HFF-Myc (cell line): ENCODE measurements at places on chromosomes 4 and X.

DNA sequence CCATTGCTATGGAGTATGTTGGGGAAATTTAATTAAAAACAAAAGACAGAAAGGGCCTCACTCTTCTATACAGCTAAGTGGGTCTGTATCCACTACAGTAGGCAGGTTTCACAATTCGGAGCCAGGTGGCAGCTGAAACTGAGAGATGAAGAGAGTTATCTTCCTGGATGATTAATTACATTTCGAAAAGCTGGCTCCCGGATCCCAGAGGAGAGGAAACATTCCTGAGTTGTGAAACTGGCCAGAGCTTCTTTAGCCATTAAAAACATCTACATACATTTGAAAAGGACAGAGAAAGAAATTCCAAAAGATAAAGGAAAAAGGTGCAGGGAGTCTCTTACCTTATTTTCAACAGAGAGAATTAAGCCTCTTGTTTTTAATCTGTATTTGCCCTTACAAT, 15.5 kb upstream of the PDZD4 start:
- DNase-seq: no peak

GRCh38 chrX:110282922-110283321, 35.0 kb downstream of the AMMECR1 start:
- DNase-seq: peak; percentile 5

DNA sequence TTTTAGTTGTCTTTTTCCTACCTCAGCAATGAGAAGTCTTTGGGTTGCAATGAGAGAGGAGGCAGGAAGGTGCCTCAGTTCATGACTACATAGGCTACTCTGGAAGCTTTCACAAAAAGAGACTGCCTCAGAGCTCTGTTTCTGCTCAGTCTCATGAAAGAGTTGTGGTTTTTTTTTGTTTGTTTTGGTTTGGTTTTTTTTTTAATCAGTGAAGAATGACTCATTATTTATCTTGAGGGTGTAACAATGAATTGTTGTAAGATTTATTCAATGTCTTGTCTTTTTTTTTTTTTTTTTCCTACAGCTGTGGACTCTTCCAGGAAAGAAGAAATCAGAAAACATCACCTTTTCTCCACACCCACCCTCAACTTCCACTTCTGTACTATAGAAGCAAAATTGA, 67.5 kb upstream of the CXCL13 start:
- DNase-seq: no peak

- DNase-seq: no peak
These were observed 302.0 kb downstream of the PACRGL start for GRCh38 chr4:21002286-21002685.

GRCh38 chrX:110394651-110395050, 36.0 kb downstream of the RTL9 start:
- DNase-seq: peak; percentile 68

- no peak for DNase-seq
These were observed 123.0 kb upstream of the PPP1R2C start for GRCh38 chrX:42900947-42901346.

DNA sequence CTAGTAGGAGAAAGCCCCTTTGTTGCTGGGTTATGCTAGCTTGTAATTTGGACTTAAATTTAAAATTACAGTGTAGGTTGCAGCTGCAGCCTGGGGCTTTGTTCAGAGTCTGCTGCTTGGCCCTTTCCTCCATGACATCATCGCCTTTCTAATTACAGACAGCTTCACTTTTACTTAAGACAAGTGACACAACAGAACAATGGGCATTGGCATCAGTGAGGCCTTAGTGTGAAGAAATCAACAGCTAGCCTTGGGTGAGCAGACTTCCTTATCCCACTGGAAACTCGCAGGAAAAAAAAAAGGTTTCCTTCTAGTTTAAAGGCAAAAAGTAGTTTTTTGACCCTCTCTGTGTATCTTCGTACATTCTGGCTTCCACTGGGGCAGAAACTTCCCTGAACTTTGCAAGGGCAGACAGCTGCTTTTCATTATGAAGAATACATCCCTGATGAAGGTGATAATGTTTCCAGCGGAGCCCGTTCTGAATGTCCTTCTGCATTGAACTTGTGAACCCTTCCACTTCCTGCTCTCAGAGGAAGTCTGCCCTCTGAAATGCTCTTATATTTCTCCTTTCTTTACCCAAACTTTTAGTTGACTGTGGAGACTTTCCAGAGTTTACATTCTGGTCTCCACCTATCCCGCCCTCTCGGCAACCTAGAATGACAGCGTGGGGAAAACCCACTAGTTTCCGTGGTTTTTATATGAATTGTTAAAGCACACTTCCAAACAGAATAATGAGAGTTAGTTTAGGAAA, 123.2 kb upstream of the FAM9C start:
- DNase-seq: peak; percentile 21

- no peak for DNase-seq
These were observed 5.9 kb upstream of the HPGD start for GRCh38 chr4:174528226-174528625.

- DNase-seq: no peak
These were observed 119.7 kb downstream of the PCDH7 start for GRCh38 chr4:30839583-30840520.

DNA sequence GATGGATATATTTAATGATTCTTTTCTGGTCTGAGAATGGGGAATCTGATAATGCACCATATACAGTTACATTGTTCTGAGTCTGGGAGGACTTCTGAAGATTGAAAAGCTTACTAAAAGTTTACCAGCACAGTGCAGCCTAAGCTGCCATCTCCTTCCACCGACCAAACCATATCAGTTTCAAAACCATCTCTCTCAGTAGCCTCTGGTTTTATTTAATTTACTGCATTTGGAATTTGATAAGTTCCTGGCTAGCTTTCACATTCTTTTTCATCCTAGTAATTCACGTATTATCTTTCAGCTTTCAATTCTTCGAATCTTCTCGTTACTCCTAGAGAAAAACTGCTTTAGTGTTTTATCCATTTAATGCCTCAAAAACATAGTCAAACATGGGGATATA, 181.4 kb upstream of the HCCS start:
- DNase-seq: no peak

DNA sequence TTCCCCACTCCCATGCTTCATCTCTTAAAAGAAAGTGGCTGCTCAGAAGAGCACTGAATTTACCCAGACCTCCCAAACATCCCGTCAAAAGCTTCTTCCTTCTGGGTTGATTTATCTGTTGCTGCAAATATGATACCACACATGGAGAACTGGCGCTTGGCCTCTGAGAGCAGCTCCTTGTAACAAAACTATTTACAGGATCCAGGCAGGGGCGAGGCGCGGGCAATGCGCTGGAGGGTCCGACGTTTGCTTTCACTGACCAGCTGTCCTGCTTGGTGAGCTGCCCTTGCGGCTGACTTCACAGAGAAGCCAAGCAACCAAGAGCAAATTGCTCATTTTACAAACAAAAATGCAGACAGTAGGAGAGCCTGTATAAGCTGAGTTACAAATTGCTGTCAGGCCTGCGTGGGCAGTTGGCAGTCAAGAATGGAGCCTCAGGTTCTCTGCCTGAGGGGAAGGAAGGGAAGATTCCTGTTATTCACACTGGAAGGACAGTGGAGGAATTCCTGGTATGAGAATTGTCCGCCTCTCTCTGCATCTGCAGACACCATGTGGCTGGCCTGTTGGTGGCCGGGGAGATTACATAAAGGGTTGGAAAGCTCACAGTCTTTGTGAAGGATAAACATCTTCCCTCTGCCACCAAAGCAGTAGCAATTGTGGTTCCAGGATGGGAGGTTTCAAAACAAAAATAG, 192.2 kb upstream of the LEF1 start:
- DNase-seq: peak; percentile 57

DNA sequence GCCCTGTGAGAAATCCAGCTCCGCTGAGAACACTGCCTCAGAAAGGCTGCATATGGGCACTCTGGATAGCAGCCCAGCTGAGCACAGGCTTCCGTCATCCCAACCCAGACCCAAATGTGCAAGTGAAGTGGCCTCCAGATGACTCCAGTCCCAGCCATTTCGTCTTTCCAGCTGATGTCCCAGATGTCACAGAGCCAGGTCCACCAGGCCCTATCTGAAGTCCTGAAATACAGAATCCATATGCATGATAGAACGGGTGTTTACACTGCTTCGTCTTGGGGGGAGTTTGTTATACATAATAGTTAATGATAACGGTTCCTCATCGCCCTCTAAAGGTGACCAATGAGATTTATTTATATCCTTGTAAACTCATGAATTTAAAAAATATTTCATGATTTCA, 72.6 kb upstream of the TRIM2 start:
- DNase-seq: no peak

DNA sequence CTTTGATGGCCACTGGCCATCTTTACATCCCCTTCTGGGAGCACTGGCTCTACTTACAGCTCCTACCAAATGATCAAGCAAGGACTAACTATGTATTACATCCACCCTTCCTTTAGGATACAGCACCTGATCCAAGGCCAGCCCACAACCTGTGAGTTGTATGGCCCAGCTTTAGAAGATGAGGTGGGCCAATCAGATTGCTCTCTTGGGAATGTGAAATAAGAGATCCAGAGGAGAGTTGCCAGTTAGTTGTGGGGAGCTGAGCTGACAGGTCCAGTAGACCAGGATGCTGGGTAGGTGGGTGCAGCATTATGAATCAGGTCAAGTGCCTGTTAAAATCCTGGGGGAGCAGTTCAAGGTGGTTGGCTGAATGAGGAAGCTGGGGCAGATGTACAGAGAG, 111.5 kb downstream of the GNL3L start:
- DNase-seq: no peak

DNA sequence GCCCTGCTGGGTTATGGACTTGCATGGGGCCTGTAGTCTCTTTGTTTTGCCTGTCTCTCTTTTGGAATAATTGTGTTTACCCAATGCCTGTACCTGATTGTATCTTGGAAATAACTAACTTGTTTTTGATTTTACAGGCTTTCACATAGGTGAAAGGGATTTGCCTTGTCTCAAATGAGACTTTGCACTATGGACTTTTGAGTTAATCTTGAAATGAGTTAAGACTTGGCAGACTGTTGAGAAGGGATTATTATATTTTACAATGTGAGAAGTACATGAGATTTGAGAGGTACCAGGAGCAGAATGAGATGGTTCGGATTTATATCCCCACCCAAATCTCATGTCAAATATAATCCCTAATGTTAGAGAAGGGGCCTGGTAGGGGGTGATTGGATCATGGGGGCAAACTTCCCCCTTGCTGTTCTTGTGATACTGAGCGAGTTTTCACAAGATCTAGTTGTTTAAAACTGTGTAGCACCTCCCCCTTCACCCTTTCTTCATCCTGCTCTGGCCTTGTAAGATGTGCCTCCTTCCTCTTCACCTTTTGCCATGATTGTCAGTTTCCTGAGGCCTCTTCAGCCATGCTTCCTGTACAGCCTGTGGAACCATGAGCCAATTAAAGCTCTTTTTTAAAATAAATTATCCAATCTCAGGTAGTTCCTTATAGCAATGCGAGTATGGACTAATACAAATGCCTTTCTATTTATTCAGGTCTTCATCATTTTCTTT, 102.3 kb downstream of the MSN start:
- DNase-seq: no peak

DNA sequence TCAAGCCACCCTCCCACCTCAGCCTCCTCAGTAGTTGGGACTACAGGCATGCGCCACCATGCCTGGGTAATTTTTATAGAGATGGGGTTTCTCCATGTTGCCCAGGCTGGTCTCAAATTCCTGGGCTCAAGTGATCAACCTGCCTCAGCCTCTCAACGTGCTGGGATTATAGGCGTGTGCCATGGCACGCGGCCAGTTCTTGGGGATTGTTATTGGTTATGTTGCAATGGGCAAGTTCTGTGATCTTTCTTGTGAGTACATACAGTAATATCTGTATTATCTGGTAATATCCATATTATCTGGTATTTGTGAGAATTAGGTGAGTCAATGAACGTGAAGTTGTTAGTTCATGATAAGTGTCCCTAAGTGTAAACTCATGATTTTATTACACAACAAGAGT, 90.3 kb upstream of the TBL1X start:
- DNase-seq: no peak

DNA sequence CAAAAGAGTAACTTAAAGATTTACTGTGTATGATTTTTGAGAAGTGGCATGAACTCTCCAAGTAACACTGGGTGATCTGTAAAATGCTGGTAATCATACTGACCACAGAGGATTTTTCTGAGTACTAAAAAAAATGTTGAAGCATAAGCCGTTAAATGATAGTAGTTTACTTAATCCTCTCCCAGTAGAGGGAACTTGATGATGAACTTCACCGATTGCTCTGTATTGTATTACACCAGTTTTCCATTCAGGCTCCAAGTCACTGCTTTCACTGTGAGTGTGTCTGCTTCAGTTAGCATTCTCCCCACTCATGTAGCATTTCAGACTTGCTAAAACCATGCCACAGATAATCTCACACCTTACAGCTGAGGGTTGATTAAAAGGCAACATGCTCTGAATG, 294.1 kb downstream of the GBA3 start:
- DNase-seq: no peak

- no peak for DNase-seq
These were observed 14.9 kb downstream of the TIFA start for GRCh38 chr4:112270640-112271421.

GRCh38 chr4:7641712-7642111, 207.0 kb upstream of the PSAPL1 start:
- DNase-seq: no peak

DNA sequence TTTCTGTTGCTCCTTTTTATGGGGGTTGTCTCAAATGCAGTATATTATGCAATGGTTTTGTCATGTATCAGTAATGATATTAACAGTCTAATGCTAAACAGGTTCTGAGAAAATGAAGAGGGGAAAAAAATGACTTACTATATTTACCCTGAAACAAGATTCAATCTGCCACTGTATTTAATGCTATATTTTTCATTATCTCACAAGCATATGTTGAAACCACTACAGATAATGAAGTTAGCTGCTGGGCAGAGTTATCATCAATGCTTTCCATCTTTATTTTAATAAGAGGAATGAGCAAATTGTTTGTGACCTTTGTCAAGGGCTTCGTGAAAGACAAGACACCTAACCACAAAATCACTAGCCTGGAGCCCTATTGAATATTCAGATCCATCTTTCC, 32.6 kb upstream of the NAA11 start:
- no peak for DNase-seq

GRCh38 chr4:140300271-140300970, 73.0 kb upstream of the SCOC start:
- DNase-seq: no peak

DNA sequence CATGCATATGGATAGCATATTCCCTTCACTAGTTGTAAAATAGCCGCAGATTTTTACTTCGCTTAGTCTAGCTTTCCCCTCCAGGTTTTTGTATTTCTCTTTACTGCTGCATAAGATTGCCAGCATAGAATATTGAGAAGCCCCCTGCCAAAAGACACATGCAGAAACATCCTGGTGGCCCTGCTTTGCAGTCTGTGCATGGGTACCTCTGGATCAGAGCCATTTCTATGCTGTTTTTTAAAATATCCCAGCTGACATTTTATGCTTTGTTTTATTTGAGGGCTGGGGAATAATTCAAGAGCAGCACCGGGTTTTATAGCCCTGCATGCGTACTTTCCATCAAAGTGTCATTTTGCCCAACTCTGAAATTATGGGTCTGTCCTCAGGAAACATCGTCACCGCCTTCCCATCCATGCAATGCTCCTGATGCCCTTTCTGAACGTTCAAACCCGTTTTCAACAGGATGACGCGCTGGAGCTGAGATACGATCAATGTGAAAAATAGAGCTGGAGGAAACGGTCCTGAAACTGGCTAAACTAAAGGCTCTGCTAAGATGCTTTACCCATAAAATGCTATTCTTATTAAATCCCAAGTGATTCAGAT, 314.3 kb downstream of the EVC2 start:
- no peak for DNase-seq

- DNase-seq: no peak
These were observed 1.9 kb downstream of the FMR1 start for GRCh38 chrX:147913570-147913969.
